Pancreas (tissue), 10 donors: ENCODE measurements at places on chromosomes 12 and 14. TPM values are rescaled to one million over a fixed set of nuclear protein-coding genes. Genes with fewer than 3 reads are reported as not detected.

GXYLT1 gene
- 3.7 TPM for total RNA-seq

WNT1 gene
- not detected for total RNA-seq

DNA sequence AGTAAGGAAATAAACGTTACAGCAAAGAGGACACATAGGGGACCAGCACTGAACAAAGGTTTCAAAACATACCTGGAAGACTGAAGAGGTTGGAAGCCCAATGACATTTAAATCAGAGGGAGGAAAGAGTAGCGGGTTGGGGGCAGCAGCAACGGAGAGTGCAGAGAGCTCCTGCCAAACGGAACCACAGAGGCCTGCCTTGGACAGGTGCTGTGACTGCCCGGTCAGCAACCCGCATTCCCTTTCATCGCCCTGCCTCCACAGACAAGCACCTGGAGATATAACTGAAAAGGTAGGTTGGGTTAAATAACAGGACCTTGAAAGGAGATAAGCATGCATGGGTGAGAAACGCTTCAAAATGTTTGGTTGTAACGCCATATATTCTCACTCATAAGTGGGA lies 92.8 kb upstream of the SLC38A4 start:
- no peak overlapping the region for H3K27ac ChIP-seq
- no peaks in the 10 kb centered on the region for H3K27me3 ChIP-seq
- no peaks in the 10 kb centered on the region for H3K36me3 ChIP-seq
- DNase-seq = no peak

- peak overlapping the region; percentile 40 for H3K4me3 ChIP-seq
- peaks cover 49% of the 10 kb centered on the region for H3K27me3 ChIP-seq
- H3K27ac ChIP-seq = no peak overlapping the region
- H3K4me1 ChIP-seq = peaks cover 26% of the 10 kb centered on the region
These were observed 3.3 kb upstream of the PAX9 start for GRCh38 chr14:36658123-36659009.

DNA sequence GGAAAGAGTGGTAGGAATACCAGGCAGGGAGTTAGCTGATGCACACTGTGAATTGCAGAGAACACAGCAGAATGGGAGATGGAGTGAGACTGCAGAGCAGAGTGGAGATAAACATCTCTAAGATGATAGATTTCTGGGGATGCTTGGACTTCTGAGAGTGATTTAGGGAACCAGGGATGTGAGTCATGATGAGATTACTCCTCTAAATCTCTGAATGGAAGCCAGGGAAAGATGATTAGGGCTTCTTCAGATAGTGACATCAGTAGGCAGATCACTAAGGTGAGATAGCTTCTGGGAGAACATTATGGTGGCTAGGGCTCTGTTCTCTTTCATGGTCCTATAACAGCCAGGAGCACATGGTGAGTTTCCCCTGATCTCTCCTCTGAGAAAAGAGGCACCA lies 501.5 kb upstream of the USP15 start:
- DNase-seq = no peak
- H3K4me1 ChIP-seq = no peaks in the 10 kb centered on the region
- no peaks in the 10 kb centered on the region for H3K36me3 ChIP-seq
- no peak overlapping the region for H3K27ac ChIP-seq
- H3K27me3 ChIP-seq = no peaks in the 10 kb centered on the region

- no peak overlapping the region for H3K4me3 ChIP-seq
- H3K4me1 ChIP-seq = peaks cover 3% of the 10 kb centered on the region
- no peak for DNase-seq
- H3K27ac ChIP-seq = no peak overlapping the region
- H3K27me3 ChIP-seq = no peaks in the 10 kb centered on the region
- H3K36me3 ChIP-seq = no peaks in the 10 kb centered on the region
These were observed 65.5 kb downstream of the SVOP start for GRCh38 chr12:108955225-108955835.

DNA sequence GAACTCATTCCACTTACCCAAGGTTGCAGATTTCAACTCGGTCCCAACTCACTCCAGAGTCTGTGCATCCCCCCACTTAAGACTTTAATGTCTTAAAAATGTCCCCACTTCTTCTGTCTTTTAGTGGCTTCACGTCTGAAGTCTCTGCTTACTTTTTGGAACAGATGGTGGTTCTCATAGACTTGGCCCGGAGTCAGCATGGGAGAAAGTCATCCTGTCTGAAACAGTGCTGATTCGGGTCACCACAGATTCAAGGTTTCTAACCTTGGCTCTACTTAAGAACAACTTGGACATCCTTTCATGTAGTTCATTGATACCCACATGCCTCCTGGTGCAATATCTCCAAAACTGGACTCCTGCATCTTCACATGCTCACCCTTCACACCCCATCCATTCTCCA lies 26.0 kb downstream of the CHST11 start:
- no peaks in the 10 kb centered on the region for H3K4me1 ChIP-seq
- no peaks in the 10 kb centered on the region for H3K27me3 ChIP-seq
- no peak overlapping the region for H3K4me3 ChIP-seq
- no peak overlapping the region for H3K27ac ChIP-seq
- no peak for DNase-seq
